ENCODE measurements at places on chromosomes 4 and X.

DNA sequence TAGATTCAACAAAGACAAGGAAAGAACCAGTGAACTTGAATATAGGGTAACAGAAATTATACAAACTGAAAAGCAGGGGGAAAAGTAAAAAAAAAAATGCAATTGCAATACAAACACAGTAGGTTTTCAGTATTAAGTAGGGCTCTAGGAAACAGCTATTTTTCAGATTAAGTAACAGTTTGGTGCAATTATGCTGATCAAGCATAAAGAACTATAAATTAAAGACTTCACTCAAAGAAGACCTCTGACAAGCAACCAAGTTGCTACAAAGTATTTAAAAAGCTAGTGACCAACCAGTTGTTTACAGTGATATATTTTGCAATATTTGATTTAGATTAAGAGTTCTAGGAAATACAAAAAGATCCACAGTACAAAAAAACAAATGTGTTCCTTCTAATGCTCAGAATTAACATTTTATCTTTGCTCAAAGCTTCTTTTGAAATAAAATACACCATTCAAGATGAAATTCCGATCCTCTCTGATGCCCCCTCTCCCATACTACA is 230.8 kb upstream of the FTHL17 start:
- no peak for DNase-seq

- no peak for DNase-seq
These were observed 15.1 kb upstream of the PRSS12 start for GRCh38 chr4:118367872-118368271.

DNA sequence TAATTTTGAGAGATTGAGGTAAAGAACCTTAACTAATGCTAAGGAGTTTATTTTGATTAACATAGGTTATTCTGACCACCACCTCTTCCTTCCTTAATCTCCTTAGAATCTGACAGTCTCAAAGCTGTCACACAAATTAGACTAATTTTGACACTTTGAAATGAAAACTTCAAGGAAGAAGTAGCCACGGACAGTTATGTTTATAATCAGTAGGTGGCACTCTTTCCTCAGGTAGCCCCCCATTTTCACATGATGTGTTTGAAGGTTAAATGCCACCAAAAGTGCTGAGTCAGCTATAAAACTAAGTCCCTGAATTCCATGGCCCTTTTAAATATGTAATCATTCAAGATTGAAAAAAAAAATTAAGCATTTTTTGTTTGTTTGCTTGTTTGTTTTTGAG is 22.4 kb downstream of the TMEM33 start:
- peak; percentile 50 for DNase-seq

DNA sequence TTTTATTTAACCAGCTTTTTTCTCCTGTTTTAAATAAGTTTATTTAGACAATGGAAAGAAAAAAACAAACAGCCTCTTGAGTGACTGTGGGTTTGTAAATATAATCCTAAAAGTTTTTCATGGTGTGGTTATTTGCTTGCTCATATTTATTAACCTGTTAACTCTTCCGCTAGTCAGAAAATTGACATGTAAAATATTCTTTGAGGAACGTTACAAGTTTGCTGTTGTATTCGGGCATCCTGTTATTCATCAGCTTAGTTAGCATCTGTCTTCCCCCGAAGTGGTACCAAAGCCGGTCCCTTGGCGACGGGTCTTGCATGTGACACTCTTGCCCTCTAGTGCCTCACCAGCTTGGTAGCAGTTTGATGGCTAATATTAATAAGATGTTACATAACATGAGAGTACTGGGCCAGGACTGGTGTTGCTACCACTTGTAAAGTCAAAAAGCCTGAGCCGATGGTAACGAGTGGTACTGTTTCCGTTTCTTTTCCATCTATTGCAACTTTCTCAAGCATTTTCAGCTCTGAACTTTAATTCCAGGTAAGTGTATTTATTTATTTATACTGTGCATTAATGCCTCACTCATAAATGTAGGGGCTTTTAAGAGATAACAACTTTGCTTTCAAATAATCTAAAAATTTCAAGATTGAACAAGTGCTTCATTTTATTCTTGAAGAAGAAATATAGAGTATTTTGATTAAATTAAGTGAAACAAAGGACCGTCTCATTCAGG is at the start of gene NDST3:
Gene NDST3 (plus strand): TSS at position 434 of the 733 bp plus-strand sequence. CDS start 19,425 bp downstream, outside the sequence.
- peak; percentile 23 for DNase-seq

GRCh38 chr4:46385946-46386345 is 4.0 kb downstream of the GABRA2 start:
- DNase-seq: no peak

DNA sequence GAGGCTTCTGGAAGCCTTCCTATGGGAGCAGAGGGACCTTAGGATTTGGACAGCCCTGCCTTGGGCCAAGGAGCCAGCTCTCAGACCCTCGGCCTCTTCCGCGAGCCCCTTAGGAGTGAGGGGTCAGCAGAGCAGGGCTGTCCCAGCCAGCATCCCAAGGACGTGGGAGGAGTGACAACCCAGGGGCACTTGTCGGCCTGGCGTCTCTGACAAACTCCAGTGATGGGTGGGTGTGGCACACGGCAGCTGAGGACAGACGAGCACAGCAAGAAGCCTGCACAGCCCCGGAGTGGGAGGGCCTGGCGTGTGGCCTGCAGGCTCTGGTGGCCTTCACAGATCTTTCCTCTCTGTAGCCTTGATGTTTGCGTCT is 11.6 kb upstream of the TNIP2 start:
- no peak for DNase-seq

- DNase-seq: no peak
These were observed 423.3 kb downstream of the CENPC start for GRCh38 chr4:67122029-67122428.

GRCh38 chr4:78661086-78661690 is 109.6 kb downstream of the ANXA3 start:
- DNase-seq: no peak

- DNase-seq: no peak
These were observed 54.5 kb downstream of the TAF1 start for GRCh38 chrX:71420686-71421085.

GRCh38 chrX:66408507-66408906 is 230.4 kb downstream of the EDA2R start:
- peak; percentile 14 for DNase-seq

DNA sequence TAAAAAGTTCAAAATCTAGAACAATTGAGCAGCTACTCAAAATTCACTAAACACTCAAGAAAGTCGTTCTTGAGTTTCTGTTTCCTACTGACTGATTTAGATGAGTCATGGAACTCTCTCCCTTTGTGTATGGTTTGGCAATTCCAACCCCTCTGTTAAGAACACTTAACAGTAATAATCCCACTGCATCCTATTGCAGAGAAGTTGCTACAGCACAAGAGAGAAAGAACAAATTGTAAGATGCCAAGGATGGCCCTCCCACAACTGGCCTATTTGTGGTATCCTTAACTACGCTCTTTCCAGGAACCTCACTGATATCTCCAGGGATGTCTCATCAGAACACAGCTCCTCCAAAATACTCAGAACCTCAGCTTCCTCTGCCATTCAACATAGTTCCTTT is 701.8 kb upstream of the TENM3 start:
- DNase-seq: no peak

GRCh38 chrX:4315891-4316290 is 602.4 kb upstream of the PRKX start:
- no peak for DNase-seq

DNA sequence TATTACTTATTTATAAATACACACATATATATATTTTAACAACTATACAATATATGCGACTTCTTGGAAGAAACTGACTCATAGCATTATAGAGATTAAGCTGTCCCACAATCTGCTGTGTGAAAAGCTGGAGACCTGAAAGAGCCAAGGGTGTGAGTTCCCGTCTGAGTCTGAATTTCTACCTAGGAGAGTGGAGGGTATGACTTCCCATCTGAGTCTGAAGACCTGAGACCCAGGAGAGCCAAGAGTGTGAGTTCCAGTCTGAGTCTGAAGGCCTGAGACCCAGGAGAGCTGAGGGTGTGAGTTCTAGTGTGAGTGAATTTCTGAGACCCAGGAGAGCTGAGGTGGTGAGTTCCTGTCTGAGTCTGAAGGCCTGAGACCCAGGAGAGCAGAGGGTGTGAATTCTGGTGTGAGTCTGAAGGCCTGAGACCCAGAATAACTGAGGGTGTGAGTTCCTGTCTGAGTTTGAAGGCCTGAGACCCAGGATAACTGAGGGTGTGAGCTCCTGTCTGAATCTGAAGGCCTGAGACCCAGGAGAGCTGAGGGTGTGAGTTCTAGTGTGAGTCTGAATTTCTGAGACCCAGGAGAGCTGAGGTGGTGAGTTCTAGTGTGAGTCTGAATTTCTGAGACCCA is 8.9 kb upstream of the P2RY8 start:
- no peak for DNase-seq

- DNase-seq: no peak
These were observed 21.5 kb downstream of the SORCS2 start for GRCh38 chr4:7213807-7214206.

DNA sequence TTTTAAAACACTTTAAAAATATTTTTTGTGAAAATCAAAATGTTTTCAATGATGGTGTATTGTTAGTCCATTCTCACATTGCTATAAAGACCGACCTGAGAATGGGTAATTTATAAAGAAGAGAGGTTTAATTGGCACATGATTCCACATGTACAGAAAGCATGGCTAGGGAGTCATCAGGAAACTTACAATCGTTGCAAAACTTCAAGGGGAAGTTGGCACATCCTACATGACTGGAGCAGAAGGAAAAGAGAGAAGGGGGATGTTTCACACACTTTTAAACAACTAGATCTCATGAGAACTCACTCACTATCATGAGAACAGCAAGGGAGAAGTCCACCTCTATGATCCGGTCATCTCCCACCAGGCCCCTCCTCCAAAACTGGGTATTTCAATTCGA is 110.7 kb downstream of the TMEM47 start:
- no peak for DNase-seq

GRCh38 chrX:45766981-45767501 is 566.4 kb upstream of the DIPK2B start:
- DNase-seq: no peak

- DNase-seq: no peak
These were observed 50.3 kb downstream of the SH3RF1 start for GRCh38 chr4:169220447-169220846.

DNA sequence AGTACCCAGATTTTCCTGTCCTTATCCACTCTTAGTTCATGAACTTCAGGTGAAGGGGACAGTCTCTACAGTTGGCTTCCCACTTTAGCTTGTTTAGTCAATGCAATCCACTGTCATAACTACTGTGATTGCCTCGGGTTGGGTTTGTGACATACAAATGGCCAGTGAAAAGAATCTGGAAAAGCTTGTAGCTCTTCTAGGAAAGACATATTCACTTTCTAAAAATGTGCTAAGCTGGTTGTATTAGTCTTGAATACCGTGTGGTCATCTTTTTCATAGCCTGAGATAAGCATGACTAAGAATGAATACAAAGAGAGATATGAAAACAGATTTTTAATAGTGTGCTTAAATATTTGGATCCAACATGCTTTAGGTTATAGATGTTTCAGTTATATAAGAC is 1443.5 kb upstream of the IGFBP7 start:
- DNase-seq: no peak

Data from GM10248 (cell line).